H1 (cell line): ENCODE measurements at places on chromosomes 13 and 19. TPM values are rescaled to one million over a fixed set of nuclear protein-coding genes. Genes with fewer than 3 reads are reported as not detected.

Gene NLRP12
- total RNA-seq, result 1.8 and 1.9 TPM in 2 replicates

Gene VSTM1
- total RNA-seq, result 0.65 TPM in 1 of 2 replicates, not detected in the other

Gene CCDC194
- total RNA-seq, result not detected in 2 replicates

Gene CNN1
- total RNA-seq, result 29.8 and 32.4 TPM in 2 replicates

- DNase-seq, result no peak
These were observed 15.3 kb downstream of the METTL21C start for GRCh38 chr13:102679449-102680132.

DNA sequence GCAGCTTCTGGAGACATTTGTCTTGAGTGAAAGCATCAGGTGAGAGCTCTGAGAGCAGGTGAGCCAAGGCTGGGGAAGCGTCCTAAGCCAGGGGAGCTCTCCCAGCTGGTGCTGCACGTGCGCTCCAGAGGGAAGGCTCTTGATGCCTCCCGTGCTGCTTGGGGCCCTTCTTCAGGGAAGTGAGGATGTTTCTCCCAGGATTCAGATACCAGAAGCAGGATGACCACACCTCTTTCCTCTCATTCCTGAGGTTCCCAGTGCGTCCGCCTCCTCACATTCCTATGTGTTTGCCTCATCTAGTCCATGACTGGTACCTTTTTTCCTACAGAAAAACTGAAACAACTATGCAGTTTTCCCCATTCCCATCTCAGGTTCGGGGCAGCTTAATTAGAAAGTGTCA lies 231.0 kb upstream of the IRS2 start:
- no peak for DNase-seq

DNA sequence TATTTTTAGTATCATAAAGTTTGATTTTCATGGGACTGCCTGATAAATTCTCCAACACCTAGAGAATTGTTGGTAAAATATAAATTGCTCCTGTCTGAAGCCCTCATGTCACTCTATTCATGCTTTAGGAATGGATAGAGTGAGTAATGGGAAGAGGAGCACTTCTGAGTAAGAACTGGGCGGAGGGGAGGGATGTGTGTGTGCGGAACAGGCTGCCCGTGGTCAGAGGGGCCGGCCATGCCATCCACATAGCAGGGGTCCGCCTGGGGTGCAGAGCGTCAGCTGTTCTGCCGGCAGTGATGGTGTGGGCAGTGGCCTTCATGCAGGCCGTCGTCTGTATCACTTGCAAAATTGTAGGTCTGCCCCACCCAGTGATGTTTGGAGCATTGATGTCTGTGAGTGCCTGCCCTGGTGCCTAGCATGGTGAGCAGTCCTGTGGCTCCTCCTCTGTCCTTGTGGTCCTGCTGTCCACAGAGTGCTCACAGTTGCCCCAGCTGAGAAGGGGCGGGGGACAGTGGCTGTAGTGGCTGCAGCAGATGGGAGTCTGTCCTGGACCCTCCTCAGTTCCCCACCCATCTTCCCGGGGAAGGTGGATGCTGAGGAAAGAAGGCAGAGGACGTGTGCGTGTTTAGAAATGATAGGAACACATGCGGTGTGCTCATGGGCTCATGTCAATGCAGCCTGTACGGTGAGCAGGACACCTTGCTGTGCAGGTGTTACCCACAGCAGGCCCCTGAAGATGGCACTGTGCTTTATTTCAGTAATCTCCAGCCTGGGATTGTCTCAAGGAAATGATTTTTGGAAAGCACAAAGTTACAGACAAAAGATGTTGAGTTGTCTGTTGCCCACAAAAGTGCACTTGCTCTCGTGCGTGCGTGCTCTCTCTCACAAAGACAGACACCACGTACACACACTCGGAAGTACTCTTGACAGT lies 49.4 kb upstream of the TEX29 start:
- DNase-seq, result no peak

DNA sequence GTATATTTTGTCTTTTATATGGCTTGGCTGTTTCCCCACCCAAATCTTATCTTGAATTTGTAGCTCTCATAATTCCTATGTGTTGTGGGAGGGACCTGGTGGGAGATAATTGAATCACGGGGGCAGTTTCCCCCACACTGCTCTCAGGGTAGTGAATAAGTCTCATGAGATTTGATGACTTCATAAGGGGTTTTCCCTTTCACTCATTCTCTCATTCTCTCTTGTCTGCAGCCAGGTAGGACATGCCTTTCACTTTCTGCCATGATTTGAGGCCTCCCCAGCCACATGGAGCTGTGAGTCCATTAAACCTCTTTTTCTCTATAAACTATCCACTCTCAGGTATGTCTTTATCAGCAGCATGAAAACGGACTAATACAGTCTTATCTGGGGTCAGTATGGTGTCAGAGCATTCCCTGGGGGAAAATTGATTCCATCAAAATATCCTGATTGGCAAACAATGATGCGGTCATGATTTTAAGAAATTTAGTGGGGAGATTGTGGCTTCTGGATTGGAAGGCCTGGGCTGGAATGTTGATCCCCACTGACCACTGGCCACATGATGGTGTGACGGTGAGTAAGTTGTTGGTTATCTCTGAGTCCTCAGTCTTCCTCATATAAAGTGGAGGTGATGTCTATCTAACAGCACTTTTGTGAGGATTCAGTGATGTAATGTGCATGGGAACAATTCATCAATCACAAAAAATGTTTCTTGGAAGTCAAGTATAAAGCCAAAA lies 27.5 kb upstream of the ANKRD10 start:
- no peak for DNase-seq

- no peak for DNase-seq
These were observed 118.2 kb downstream of the KCNRG start for GRCh38 chr13:50133358-50133953.

- no peak for DNase-seq
These were observed 1.1 kb downstream of the KLHL26 start for GRCh38 chr19:18637673-18638630.

- no peak for DNase-seq
These were observed 29.7 kb upstream of the FAM216B start for GRCh38 chr13:42751693-42752092.
